D341Med (cell line): ENCODE measurements at places on chromosomes 16 and 17.

DNA sequence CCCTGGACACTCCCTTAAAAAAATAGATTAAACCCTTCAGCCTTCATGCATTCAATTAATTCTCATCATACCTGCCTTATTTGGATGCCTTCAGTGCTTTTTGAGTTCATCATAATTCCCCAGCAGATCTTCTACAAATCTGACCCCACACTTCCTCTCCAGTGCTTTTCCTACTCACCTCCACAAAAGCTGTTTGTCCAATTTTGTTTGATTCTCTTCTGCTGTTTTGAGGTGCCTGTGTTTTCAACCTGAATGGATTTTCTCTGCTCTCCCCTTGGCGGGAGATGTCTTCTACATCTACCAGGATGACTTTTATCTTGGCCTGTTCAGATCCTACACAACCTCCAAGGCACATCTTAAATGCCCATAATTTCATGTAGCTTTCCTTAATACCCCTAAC lies 112.7 kb downstream of the TOX3 start:
- DNase-seq, result no peak

DNA sequence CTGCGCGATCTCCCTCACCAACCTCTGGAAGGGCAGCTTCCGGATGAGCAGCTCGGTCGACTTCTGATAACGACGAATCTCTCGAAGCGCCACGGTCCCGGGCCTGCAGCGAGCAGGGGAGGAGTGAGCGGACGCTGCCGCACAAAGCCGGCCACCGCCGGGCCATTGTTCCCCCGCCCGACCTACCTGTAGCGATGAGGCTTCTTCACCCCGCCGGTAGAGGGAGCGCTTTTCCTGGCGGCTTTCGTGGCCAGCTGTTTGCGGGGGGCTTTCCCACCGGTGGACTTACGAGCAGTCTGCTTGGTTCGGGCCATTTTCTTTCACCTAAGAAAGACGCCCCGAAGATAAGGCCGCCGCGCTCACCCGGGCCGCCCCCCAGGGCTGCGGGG lies 5.8 kb upstream of the UNK start:
- DNase-seq, result no peak

- no peak for DNase-seq
Observed at GRCh38 chr17:20925091-20925490, 117.7 kb downstream of the USP22 start.

GRCh38 chr17:42018339-42018738 lies 1.1 kb upstream of the DNAJC7 start:
- DNase-seq, result no peak

GRCh38 chr17:13120864-13121263 lies 103.0 kb upstream of the ELAC2 start:
- no peak for DNase-seq
